Left renal cortex interstitium (tissue), 4 donors: ENCODE measurements at places on chromosomes 3 and 15.

DNA sequence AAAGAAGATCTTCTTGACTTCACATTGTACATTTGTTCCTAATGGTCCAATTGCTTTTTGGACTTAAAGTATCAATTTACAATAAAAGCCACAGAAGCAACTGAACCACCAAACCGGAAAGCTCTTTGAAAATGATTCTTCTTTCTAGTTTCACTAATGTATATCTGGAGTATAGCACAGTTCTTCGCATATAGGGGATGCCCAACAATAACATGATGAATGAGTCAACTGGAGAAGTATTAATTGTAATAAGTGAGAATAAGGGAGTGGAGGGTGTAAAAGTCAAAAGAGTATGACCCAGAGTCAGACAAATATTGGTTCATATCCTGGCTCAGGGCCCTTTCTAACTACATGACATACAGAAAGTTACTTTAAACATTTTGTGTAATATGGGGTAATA, 425.2 kb downstream of the ZBTB20 start:
- DNase-seq: no peak

GRCh38 chr3:21752749-21753347, 1.8 kb upstream of the ZNF385D start:
- DNase-seq: no peak

DNA sequence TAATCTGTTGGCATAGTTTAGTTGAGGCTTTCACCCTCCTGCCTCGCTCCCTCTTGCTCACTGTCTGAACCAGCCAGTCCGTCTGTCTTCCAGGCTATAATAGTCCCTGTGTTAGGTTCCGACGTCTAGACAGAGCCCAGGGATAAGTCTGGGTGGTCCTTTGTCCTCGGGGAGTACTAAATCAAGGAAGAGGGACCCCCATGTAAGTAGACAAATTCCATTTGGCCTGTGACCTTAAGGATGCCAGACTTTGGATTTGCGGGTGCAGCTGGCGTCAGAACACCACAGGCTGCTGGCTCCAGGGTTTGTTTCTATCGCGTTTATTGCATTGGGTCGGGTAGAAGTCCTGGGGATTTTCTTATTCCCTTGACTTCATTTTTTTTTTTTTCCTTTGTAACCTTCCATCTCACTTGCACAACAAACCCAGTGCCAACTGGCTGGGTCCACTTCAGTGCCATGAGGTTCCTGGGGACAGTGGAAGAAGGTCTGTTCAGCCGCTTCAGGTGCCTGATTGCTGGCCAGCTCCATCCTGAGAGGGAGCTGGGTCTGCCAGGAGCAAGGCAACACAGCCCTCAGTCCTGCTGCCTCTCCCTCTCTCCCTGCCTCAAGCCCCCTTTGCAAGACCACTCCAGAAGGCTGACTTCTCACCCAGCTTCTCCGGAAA, 95.4 kb upstream of the KLHL25 start:
- no peak for DNase-seq

DNA sequence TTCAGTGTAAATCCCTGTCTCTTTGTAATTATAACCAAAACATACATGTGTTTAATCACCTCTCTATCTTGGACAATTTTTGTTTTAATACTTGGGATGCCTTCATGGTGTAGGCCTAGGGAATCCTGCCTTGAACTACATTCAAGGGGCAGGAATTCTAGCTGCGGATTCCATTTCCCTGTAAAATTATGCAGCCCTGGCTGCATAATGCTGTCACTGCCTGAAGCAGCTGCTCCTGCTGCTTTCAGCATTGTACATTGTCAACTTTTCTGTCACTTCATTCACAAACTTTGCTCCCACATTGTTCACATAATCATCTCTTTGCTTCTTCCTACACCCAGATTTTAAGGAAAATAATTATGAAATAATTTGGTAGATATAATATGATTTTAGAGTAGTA, 638.7 kb downstream of the RBMS3 start:
- DNase-seq: no peak

DNA sequence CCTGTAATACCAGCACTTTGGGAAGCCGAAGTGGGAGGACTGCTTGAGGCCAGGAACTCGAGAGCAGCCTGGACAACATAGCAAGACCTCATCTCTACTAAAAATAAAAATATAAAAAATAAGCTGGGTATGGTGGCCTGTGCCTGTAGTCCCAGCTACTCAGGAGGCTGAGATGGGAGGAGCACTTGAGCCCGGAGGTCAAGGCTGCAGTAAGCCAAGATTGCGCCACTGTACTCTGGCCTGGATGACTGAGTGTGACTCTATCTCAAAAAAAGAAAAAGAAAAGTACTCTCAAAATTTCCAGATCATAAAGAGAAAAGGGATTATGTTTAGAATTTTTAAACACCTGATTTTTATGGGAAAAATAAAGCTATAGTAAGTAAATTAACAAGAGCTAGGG, 24.1 kb downstream of the SLC51A start:
- no peak for DNase-seq

- peak; percentile 28 for DNase-seq
These were observed 765 bp upstream of the UBE2E2 start for GRCh38 chr3:23202203-23202920.

- no peak for DNase-seq
These were observed 8.5 kb downstream of the ITPKA start for GRCh38 chr15:41501931-41502794.
